ENCODE measurements at places on chromosomes 7 and 10.

DNA sequence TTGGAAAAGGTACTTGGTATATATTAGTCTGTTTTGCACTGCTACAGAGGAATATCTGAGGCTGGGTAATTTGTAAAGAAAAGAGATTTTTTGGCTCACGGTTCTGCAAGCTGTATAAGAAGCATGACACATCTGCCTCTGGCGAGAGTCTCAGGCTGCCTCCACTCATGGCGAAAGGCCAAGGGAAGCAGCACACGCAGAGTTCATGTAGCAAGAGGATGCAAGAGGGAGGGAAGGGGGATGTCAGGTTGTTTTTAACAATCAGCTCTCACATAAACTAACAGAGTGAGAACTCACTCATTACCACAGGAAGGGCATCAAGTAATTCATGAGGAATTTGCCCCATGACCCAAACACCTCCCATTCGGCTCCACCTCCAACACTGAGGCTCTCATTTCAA, 484.8 kb upstream of the DPP6 start:
- DNase-seq, result no peak

DNA sequence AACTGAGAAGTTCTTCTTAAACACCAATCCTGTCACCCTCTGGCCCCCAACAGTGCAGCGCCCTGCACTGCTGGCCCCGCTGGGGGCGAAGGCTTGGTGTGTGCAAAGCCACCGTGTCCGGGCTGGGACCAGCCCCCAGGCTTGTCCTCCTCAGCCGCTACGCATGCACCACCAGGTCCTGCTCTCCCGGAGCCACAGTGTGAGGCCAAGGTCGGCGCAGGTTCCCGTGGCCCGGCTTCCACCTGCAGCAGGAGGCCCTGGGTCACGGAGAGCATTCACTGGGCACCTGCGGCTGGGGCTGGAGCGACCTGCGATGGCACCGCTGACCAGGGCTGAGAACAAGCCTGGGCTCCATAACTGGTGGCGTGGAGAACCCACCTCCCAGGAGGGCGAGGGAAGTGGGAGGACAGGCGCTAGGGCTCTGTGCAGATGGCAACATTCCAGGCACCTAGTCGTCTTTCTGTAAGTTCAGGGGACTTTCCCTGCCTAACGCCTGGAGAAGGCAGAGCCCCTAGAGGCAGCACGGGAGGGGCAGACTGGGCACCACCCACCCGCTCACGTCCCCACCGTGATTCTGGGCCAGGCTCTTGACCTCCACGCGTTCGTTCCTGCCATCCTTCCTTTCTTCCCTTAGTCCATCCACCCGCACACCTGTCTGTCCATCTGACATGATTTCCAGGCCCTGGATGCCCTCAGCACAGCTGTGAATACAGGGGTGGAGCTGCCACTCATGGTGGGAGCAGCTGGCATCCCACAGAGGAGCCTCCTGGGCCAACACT, 271.6 kb downstream of the ELFN1 start:
- DNase-seq, result no peak

DNA sequence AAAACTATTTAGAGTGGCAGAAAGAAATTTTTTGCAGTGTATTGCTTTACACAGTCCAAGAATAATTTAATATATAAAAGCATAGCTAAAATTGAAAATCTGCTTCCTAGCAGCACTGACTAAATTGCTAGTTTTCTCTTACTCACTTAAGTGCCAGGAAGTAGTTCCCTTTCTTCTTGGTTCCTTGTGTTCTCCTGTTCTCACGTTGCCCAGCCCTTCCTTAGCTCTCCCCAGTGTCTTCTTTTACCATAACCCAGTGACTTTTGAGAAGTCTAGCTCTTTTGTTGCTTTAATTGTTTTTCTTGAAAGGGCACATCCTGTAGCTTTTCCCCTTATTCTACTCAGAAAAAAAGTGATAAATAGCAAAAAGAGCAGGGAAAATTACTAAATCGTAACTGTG, 215.5 kb downstream of the THSD7A start:
- no peak for DNase-seq

DNA sequence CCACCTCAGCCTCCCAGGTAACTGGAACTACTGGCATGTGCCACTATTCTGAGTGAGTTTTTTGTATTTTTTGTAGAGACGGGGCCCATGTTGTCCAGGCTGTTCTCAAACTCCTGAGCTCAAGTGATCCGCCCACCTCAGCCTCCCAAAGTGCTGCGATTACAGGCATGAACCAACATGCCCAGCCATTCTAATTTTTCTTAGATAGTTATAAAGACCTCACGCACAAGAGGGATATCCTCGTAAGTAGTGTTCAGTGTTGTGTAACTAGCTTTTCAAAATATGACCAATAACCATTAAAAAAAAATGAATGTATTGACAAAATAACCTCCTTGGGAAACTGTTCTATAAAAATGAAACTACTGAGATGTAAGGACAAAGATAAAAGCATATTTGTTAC, 90.5 kb upstream of the FERD3L start:
- DNase-seq, result no peak

GRCh38 chr10:17257466-17258321, 29.7 kb downstream of the VIM start:
- DNase-seq, result peak; percentile 55

DNA sequence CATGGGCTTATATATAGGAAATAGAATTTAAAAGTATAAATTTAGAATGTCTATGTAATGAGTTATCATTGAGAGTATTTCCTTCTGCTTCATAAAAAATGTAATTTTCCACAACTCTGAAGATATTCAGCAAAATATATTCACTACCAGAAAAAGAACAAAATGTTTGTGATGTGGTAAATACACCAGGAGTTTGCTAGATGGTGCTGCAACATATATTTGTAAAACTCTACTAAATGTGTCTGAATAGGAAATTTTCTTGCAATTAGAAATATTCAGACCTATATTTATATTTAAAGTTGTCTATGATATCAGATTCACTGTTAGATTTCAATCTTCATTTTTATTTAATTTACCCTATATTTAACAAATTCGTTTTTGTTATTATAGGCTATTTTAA, 201.1 kb downstream of the PPP1R3A start:
- no peak for DNase-seq

DNA sequence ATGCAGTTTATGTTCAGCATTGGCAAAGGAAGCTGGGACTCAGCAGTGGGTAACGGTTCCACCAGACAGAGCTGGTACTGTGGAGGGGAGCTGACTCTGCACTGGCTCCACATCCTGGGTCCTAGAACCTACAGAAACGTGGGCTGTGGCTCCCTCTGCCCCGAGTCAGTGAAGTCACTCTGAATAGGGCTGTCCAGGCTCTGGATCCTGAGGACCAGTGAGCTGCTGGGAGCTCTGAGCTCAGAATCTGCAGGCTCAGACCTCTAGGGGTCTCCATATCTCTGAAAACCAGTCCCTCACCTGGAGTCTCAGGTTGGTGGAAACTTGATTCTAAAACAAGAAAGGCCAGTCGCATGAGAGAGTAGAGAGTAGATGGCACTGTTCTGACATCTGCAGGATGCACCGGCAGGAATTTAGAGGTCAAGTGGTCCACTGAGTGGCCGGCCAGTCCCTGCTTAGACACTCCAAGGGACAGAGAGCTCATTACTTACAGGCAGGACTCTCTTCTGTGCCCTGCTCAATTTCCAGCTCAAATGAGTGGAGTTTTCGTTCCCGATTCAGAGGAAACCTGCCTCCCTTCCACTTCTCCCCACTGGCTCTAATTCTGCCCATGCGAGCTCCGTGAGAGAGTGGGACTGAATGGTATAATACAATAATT, 18.6 kb downstream of the NPFFR1 start:
- DNase-seq, result no peak

DNA sequence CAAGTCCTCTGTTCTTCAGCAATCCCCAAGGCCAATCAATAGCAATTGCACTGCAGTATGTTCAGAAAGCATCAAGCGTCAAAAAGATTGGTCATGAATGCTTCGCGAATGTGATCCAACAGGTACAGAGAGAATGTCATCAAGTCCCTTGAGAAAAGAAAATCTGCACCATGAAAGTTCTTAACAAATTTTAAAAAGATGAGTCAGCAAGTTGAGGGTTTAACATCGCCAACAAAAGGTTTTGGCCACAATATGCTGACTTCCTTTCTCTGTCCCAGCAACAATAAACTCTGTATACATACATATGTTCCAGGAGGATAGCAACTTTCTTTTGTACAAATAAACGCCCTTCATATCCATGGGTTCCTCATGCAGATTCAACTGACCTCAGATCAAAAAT, 168.5 kb upstream of the C7orf33 start:
- no peak for DNase-seq

- DNase-seq, result no peak
Observed at GRCh38 chr7:26159243-26159642, 7.2 kb downstream of the NFE2L3 start.

DNA sequence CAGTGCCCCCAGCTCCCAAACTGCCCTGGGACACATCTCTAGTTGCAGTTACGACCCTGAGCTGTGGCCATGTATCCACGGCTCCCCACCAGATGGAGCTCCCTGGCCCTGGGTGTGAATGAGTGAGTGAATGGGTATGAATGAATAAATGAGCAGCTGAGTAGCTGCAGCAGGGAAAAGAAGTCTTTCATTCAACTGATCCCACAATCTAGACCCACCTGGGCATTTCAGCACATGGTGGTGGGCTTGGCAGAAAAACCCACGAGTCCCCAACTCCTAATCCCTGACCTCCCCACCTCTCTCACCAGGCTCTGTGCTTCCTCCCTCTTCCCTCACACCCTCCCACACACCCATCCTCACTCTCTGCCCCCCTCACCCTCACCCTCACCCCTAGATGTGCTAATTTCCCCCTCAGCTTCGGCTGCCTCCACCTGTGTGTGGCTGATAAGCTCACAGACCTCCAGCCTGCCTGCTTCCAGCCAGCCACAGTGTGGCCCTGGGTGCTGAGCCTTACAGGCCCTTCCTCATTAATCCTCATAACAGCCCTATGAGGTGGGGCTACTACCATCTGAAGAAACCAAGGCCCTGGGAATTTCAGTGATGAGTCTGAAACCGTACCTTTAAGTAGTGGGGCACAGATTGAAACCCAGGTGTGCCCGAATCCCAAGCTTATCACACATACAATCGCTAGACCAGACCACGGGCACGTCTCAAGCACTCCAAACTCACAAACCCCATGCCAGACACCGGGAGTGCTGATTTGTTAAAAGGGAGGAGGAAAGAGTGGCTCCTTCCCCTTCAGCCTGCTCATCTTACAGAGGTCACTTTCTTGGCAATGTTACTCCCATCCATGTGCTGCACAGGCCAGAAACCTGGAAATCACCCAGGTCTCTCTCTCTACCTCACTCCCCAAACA, 2.2 kb upstream of the ATP6V1F start:
- no peak for DNase-seq

GRCh38 chr10:14873090-14873760, 5.4 kb upstream of the SUV39H2 start:
- DNase-seq, result no peak

- DNase-seq, result no peak
Observed at GRCh38 chr7:17041324-17041723, 159.5 kb upstream of the AGR3 start.

DNA sequence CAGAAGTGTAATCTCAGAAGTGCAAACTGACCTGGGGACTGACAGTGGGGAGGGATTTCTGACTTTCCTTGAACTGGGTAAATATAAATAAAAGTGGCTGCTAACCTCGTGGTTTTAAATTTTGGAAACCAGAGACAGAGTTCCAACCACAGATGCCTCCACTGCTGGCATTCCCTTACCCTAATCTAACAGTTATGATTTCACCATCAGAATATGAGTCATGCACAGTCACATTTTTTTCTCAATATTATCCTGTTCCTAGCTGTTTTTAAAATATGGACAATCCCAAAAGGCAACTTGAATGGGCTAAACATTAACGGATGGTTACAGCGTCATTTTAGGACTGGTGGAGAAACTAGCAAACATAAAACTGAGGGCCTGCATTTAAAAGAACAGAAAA, 264.3 kb upstream of the INHBA start:
- DNase-seq, result no peak

GRCh38 chr10:106083572-106083971, 1080.9 kb downstream of the SORCS1 start:
- no peak for DNase-seq

DNA sequence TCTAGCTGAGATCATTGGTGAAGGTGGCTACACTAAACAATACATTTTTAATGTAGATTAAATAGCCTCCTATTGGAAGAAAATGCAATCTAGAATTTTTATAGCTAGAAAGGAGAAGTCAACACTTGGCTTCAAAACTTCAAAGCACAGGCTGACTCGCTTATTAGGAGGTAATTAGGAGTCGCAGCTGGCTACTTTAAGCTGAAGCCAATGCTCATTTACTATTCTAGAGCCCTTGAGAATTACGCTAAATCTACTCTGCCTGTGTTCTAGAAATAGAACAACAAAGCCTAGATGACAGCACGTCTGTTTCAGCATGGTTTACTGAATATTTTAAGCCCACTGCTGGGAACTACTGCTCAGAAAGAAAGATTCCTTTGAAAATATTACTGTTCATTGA, 101.6 kb upstream of the EEPD1 start:
- DNase-seq, result no peak
